ENCODE measurements at places on chromosomes 12 and 14. TPM values are rescaled to one million over a fixed set of nuclear protein-coding genes. Genes with fewer than 3 reads are reported as not detected.
A peak's percentile ranks its signal among the peaks of the same experiment; 100 is the strongest.

Gene AQP5
- total RNA-seq = not detected

Gene SYT1
- 14.5 TPM for total RNA-seq

Gene WNT5B
- total RNA-seq = 3.3 TPM

Gene PRKCH
- 2.5 TPM for total RNA-seq

Gene ASIC1
- total RNA-seq = 6.0 TPM

Gene TOGARAM1
- total RNA-seq = 13.2 TPM

Gene KRT79
- not detected for total RNA-seq

Gene AMN1
- 19.0 TPM for total RNA-seq

DNA sequence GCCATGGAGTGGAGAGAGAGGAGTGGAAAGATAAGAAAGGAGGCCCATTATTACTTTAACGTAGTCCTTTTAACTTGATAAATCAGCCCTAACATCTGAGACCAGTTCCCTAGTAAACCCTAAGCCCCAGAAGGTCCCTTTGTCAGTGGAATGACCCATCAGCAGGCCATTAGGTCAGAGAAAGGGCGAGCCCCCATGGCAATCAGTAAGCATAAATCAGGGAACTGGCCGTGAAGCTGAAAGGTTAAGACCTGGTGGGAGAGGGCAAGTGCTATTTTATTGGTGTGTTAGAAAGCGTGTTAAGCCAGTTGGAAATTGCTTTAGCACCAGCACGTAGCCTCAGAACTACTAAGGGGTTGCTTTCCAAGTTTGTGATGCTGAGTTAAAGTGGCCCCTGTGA, 708.0 kb downstream of the BCL11B start:
- no peak for DNase-seq

GRCh38 chr14:99562856-99563748, 40.9 kb downstream of the CCDC85C start:
- DNase-seq = peak; percentile 62

DNA sequence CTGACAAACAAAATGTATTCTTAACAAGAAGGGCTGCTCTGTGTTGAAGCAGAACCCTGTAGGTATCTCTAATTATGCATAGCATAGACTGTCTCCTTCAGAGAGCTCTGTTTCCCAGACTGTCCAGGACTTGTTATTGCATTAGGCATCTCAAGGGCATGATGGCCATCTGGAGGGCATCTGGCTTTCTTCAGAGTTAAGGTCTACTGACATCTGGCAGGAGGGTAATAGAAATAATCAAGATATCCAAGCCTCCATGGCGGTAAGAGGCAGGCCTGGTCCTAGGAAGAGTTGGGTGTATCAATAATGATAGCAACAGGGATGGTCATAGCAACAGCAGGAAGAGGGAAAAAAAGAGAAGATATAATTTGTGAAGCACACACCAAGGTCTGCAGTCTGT, 161.2 kb downstream of the TTC8 start:
- DNase-seq = no peak

DNA sequence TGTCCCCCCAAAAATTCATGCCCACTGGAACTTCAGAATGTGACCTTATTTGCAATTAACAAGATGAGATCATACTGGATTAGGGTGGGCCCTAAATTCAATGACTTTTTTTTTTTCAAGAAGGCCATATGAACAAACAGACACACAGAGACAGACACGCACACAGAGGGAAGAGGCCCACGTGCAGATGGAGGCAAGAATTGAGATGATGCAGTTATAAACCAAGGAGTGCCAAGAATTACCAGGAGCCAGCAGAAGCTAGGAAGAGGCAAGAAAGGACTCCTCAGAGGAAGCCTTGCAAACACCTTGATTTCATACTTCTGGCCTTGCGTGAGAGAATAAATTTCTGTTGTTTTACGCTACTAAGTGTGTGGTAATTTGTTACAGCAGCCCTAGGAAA, 33.4 kb downstream of the NELL2 start:
- no peak for DNase-seq

- no peak for DNase-seq
These were observed 88.6 kb downstream of the R3HDM2 start for GRCh38 chr12:57342207-57342691.

DNA sequence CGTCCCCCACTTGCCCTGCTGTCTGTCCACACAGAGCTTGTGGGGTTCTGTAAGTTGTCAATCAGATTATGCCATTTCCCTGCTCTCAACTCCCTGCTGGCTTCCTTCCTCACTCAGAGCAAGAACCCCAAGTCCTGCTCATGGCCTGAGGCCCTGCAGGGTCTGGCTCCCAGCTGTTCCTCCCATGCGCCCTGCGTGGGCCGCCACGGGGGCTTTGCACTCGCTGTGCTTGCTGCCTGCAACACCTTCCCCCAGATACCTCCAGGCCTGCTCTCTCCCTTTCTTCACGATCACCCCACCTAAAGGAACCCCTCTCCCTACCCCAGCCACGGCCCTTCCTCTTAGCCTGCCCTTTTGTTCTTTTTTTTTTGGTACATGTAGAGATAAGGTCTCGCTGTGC, 234.6 kb downstream of the AACS start:
- no peak for DNase-seq

DNA sequence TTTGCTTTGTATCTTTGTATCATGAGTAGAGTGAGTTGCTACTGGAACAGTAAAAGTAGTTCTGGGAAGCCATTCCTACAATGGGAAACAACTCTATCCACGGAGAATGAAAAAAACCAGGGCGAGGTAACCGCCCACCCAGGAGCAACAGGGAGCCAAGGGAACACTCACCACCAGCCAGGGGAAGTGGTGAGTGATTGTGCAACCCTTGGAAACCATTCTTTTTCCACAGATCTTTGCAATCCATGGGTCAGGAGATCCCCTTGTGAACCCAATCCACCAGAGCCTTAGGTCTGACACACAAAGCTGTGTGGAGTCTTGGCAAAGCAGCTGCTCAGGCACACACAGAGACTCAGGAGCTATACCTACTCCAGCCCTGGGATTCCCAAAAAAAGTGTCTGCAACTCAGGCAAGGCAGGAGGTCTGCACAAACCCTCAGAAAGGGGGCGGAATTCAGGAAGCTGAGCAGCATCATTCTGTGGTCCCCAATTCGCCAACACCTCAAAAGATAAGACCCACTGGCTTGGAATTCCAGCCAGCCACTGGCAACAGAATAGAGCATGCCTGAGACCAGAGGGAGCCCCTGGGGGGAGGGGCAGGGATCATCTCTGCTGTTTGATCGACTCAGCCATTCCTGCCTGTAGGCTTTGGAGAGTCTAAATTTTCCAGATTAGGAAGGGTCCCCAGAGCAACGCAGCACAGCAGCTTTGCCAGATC, 52.1 kb upstream of the PPFIA2 start:
- DNase-seq = no peak

GRCh38 chr12:25052196-25052913, 103.5 kb upstream of the BCAT1 start:
- DNase-seq = no peak

- DNase-seq = no peak
These were observed 448.2 kb upstream of the TBX3 start for GRCh38 chr12:115132145-115132544.

GRCh38 chr12:64390275-64390851, at the start of gene C12orf56:
Gene C12orf56 (minus strand): TSS chr12:64390758. CDS start chr12:64390565, 193 bp downstream.
- DNase-seq = peak; percentile 36

DNA sequence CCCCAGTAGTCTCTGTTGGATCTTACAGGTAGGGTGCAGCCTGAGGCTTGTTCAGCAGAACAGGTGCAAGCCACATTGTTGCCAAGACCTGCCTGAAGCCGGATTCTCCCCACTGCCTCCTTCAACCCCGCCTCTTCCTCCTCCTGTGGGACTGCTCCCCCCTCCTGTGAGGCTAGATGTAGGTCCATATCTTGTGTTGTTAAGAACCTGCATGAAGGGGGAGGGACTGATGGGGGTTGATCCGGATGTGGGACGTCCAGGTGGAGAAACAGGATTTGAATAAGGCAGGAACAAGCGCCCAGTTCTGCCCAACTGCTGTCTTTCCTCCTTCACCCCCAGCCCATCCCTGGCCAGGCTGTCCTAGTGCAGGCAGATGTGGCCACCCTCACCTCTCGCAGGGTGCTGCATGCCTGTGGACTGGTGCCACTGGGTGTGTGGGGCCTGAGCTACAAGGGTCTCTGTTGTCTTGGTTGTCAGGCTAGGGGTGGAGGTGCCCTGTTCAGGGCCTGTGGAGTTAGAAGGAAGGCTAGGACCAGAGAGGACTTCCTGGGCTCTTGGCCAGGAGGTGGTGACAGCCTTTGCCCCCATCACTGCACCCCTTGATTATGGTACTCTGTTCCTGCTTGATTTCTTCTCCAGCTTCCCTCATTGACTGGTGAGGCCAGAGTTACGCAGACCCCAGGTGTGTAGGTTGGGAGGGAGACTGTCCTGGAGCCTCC, 1.4 kb downstream of the NR4A1 start:
- no peak for DNase-seq

DNA sequence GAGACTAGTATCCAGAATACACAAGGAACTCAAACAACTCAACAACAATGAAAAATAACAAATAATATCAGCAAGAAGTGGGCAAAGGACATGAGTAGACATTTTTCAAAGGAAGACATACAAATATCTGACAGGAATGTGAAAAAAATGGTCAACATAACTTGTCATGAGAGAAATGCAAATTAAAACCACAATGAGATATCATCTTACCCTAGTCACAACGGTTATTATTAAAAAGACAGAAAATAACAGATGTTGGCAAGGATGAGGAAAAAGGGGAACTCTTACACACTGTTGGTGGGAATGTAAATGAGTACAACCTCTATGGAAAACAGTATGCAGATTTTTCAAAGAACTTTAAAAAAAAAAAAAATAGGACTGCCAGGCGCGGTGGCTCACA, 20.4 kb downstream of the VWF start:
- DNase-seq = no peak

DNA sequence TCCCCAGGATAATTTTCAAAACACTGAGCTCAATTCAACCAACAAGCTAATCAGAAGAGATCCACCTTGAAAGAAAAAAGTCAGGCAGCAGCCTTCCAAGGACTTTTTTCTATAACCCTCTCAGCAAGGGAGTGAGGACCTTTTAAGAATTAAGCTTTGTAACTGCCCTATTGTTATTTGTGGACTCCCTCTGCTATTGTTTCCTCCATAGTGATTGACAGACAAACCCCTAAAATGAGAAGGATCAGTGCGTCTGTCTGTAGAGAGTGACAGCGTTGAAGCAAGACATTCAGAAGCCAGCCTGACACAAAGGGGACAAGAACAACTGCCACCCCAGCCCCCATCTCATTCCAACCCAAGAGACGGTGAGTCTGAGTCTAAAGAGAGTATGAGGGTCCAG, 30.3 kb upstream of the BTG1 start:
- no peak for DNase-seq

GRCh38 chr14:73240816-73241480, 3.6 kb downstream of the PAPLN start:
- DNase-seq = no peak

DNA sequence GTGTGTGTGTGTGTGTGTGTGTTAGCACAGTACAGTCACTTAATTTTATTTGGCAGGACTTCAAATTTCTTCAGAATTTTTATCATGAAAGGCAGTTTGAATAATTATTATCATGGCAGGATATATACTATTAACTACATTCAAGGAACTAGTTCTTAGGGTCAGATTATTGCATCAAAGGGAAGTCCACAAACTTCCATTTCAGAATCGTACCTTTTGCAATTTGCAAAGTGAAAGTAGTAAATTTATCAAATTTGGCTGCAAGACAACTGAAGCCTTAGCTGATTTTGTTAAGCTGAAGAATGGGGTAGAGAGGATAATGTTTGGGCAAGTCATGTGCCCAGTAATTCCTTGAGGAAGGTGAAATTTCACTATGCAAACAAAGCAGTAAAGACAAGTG, 68.2 kb downstream of the PLEKHG7 start:
- DNase-seq = no peak

DNA sequence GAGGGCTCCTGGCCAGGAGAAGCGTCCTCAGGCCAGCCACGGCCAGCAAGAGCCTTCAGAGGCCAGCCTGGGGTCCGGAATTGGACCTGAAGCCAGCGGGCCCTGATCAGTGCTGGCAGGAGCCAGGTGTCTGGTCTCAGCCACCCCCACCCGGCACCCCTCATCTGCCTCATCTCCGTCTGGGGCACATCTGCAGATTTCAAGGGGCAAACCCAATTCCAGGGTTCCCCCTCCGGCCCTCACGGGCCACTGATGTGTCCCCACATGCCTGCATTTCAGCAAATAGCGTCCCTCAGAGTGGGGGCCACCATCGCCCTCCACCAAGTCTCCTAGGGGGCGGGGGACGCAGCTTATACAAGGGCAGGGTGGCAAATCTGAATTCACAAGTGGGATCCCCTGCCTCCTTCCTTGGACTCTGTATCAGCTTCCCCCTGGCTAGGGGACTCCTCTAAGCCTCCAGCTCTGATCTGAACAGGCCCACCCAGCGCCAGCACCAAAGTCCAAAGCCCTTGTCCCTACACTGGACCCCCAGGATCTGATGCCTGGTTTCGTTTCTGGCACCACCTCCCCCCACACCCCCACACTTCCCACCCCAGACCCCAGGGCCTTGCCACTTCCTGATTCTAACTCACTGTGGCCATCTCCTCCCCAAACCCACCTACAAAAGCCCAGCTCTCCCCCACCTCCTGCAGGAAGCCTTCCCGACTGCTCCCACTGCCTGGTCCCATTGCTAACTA, 10.1 kb downstream of the TMEM179 start:
- DNase-seq = no peak
